ENCODE measurements at places on chromosomes 2 and 18. TPM values are rescaled to one million over a fixed set of nuclear protein-coding genes. Genes with fewer than 3 reads are reported as not detected.

The FBXO36 gene
- total RNA-seq: 2.0 TPM

The MAT2A gene
- 161 TPM for total RNA-seq

The APCDD1 gene
- total RNA-seq: 0.04 TPM

The HAUS1 gene
- total RNA-seq: 48.4 TPM

The PLCD4 gene
- 1.6 TPM for total RNA-seq

All from pulmonary artery endothelial cell (primary cell).